NCI-H526 (cell line): ENCODE measurements at places on chromosomes 11 and 22.

DNA sequence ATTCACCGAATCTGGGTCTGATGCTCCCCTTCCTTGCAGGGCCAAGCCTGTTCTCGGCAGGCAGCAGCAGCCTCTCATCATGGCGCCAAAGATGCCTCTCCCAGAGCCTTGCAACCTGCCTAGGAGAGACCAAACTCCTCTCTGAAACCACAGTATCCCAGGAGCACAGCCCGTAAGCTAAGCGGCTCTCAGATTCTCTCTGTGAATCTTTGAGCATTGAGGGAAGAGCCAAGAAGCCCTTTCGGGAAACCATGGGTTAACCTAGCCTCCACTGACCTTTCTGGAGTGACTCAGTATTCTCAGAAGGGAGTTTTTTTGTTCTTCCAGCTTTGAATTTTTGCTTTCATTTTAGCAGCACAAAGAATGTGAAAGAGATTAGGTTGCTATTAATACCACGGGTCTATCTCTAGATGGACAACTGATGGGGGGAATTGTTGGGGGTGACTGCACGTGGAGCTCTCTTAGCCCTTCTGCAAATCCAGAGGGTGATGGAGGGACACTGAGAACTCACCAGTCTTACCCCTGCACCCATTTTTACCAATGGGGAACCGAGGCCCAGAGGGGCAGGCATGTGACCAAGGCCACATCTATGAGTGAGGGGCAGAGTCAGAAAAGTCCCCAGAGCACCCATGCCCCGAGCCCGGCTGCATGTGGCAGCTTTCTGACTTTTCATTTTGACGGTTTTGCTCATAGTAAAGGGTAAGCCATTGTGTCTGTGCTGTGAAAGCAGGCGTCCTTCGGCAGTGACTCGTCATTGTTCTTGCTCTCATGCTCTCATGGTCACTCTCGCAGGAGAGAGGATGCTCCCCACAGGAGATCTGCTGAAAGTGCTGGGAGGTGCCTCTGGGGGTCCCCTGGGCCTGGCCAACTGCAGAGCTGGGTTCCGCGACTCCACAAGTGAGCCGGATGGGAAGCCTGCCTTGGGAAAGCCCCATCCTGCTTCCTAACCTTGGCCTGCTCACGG, 36.0 kb downstream of the IRAG1 start:
- no peak for DNase-seq

DNA sequence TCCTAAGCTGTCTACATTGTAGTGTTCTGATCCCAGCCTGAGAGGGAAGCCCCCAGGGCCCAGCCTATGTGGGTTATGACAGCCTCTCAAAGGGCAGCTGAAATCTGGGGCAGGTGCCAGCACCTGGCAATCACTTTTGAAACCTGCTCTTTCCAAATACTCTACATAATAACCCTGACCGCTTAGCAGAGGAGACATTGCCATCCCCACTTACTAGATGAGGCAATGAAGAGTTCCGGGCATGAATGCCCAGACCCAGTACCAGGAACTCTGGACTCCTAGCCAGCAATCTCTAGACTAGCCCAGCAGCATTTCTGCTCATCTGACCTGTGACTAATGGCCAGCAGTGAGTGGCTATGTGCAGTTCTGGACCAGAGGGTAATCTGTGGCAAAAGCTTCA, 412.4 kb upstream of the CADM1 start:
- no peak for DNase-seq

DNA sequence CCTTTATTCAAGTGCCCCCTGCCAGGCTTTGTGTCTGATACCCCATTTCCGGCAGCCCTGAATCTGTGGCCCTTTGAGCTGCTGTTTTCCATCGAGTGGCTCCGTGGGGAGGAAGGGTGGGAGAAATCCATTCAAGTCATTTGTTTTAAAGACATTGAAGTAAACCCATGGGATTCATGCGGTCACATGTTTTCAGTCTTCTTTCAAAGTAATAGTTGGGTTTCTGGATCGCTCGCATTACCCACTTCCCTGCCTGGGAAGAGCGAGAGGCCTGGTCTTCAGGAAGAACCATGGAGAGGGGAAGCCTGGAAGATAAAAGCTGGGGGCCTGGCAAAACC, 14.4 kb downstream of the DAGLA start:
- DNase-seq = no peak

- no peak for DNase-seq
Measured at GRCh38 chr22:47371263-47372090, 609.0 kb downstream of the TBC1D22A start.
